SJSA1 (cell line): ENCODE measurements at places on chromosomes 7 and 10.
A peak's percentile ranks its signal among the peaks of the same experiment; 100 is the strongest.

- peak; percentile 59 for DNase-seq
Measured at GRCh38 chr10:2925631-2926030, 141.7 kb upstream of the PFKP start.

GRCh38 chr7:141754939-141755338 is 9.0 kb upstream of the TAS2R3 start:
- no peak for DNase-seq

DNA sequence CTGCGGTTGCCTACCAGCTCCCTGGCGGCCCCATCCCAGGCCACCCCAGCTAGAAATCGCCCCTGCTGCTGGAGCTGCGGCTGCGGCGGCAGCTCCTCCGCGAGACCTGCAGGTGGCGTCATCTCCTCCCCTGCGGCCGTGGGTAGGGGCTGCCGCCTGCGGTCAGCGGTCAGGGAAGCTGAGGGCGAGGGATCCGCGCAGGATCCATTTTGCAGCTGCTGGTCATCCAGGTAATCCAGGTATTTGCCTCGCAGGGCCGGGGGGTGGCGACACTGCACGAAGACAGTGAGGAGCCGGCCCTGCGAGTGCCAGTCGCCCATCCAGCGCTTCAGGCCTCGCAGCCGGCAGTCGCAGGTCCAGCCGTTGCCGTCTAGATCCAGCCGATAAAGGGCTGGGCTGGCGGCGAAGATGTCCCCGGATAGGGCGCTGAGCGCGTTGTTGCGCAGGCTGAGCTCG is 1.5 kb downstream of the TRIL start:
- DNase-seq, result peak; percentile 42

DNA sequence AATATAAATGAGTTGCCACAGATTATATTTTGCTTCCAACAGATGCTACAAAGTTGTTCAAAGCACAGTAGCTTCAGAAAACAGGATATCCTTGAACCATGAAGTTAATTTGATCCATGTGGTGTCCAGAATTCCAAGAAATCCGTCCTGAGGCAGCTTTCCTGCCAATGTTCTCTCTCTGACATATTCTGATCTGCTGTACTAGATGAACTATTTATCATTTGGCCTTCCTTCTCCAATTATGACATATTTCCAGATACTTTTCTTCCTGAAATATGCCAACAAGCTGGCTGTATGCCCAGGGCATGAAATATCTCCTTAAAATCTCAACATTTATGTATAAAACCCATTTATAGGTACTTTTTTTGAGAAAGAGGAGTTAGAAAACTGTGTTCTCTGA is 141.1 kb downstream of the SPAG6 start:
- no peak for DNase-seq

- DNase-seq, result no peak
Measured at GRCh38 chr7:4613846-4614548, 68.1 kb upstream of the FOXK1 start.
